ENCODE measurements at places on chromosomes 11 and 22.

GRCh38 chr11:10935015-10935559, 77.2 kb upstream of the ZBED5 start:
- DNase-seq = no peak

DNA sequence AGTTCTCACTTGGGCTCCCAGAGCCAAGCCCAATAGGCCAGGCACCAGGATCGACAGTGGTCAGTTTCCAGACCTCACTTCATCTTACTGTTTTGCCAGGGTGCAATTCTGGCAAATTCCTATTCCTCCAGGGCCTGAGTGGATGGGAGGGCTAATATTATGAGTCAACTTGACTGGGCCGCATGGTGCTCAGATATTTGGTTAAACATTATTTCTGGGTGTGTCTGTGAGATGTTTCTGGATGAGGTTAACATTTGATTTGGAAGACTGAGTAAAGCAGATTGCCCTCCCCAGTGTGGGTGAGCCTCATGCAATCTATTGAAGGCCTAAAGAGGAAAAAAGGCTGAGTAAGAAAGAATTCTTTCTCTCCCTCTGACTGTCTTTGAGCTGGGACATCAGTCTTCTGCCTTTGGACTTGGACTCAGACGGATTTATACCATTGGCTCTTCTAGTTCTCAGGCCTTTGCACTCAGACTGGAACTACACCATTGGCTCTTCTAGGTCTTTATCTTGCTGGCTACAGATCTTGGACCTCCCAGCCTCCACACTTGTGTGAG, 132.9 kb upstream of the ZBED5 start:
- no peak for DNase-seq

DNA sequence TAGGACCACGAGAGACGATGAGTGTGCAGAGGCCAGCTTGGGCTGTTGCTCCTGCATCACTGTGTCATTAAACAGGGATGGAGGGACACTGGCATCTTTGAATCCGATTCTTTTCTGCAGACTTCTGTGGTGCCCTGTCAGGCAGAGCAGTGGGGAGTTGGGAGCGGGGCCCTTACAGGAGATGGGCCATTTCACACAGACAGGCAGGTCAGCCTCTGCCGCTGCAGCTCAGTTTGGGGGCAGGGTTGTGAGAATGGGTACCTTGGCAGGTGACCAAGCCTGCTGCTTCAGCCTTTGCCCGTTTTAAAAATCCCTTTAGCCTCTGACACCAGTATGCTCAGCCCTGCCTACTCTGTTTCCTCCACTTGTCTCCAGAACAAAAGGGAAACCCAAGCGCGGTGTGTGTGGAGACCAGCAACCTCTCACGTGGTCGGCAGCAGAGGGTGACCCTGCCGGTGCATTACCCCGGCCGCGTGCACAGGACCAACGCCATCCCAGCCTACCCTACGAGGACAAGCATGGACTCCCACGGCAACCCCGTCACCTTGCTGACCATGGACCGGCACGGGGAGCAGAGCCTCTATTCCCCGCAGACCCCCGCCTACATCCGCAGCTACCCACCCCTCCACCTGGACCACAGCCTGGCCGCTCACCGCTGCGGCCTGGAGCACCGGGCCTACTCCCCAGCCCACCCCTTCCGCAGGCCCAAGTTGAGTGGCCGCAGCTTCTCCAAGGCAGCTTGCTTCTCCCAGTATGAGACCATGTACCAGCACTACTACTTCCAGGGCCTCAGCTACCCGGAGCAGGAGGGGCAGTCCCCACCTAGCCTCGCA, 12.6 kb downstream of the C22orf31 start:
- no peak for DNase-seq

- DNase-seq = no peak
Observed at GRCh38 chr11:33063326-33063881, 24.0 kb downstream of the TCP11L1 start.

DNA sequence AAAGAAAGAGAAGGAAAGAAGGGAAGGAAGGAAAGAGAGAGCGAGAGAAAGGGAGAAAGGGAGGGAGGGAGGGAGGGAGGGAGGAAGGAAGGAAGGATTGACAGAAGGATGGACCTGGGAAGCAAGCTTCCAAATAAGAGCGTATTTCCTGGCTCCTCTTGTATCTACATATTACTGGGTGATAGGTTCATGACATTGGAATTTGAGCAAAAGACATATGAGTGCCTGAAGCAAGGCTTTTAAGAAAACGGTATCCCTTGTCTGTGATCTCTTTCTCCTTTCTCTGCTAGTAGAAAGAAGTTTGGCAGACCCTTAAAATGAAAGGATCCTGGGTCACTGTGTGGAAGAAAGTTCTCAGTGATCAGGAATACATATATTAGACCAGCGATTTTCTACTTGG, 932.2 kb upstream of the CCDC90B start:
- DNase-seq = no peak

DNA sequence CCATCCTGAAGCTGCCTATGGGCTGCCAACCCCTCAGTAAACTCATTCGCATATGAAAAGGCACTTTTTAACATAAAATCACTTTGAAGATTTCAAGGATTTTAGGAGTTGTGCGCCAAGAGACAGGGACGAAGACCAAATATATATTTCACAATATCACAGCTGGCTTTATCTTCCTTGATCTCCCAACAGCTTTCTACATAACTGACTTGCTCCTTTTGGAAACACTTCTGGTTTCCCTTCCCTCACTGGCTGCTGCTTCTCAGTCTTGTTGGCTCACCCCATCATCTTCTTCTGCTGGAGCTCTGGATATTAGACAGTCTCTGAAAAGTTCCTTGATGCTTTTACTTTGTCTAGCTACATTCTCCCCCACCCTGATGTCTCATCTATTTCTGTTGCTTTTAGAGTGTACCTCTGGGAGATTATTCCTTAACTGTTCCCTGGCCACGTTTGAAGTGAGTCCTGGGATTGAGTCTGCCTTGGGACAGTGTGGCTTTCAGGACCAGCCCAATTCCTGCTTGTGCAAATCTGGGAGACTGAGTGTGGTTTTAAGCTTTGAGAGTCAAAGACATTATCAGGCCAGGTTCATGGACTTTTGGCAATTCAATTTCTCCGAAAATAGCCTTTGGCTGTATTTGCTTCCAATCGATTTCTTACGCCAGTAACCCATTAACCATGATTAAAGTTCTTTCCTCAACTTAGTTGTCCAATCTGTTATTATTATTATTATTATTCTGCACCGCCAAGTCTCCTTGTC, 30.9 kb upstream of the NNMT start:
- no peak for DNase-seq

GRCh38 chr22:25390297-25391240, 171.1 kb downstream of the CRYBB2 start:
- no peak for DNase-seq

- no peak for DNase-seq
Observed at GRCh38 chr11:92687724-92688123, 281.7 kb upstream of the MTNR1B start.

DNA sequence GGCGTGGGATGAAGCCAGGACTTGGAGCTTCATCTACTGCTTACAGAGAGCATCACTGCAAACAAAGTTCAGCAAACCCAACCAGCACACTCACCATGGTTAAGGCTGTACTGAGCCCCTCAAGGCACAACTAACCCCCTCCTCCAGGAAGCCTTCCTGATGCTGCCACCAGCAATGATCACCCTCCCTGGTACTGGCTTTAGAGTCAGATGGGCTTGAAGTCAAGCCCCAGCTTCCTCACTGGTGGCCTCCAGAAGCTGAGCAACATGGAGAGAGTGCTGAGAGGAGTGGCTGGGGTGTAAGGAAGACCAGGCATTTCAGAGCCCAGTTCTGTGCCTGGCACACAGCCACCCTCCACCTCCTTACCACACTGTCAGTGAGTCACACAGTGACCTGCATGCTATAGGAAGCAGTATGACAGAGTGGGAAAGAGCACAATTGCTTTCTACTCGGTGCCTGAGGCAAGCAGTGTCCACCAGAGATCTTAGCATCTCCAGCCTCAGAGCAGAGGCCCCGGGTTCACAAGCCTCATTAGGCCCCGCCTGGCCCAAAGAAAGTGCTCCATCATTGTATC, 24.7 kb upstream of the BAIAP2L2 start:
- peak; percentile 10 for DNase-seq

DNA sequence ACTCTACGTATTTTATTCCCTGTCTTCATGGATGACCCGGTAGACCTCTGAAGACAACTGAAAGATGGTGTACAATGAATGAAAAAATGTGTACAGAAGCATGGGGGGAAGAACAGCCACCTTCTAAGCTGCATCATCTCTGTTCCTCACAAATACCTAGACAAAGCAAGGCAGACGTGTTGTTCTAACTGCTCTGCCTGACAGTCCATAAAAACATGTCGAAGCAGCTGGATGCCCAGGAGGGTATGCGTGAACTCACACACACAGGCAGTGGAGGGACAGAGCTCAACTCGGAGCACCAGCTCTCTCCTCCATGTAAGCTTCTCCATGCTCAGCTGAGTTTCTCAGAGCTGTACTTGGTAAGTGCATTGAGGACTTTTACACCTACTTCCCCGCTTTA, 327.4 kb downstream of the CTTN start:
- no peak for DNase-seq

GRCh38 chr11:112336356-112336886, 75.8 kb upstream of the PLET1 start:
- no peak for DNase-seq

- DNase-seq = no peak
Observed at GRCh38 chr11:60367009-60367408, 11.3 kb upstream of the MS4A7 start.

DNA sequence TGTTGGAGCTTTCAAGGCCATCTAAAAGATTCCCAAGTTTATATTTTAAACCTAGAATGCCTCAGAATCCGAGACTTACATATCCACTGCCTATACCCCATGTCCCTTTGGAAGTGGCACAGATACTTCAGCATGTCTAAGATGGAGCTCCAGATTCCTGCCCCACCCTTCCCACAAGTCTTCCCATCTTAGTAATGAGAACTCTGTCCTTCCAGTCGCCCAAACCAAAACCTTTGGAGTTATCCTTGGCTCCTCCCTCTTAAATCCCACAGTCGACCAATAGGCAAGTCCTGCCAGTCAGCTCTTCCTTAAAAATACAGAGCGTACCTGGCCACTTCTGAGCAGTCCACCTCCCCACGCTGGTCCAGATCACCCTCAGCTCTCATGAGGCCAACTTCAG, 4.3 kb downstream of the POLD4 start:
- no peak for DNase-seq

GRCh38 chr22:24693379-24693778, 81.1 kb downstream of the PIWIL3 start:
- no peak for DNase-seq
